NCI-H2081 treated with DMSO at 0.1 percent for 48 hours (cell line): ENCODE measurements at places on chromosomes 13 and 19.

DNA sequence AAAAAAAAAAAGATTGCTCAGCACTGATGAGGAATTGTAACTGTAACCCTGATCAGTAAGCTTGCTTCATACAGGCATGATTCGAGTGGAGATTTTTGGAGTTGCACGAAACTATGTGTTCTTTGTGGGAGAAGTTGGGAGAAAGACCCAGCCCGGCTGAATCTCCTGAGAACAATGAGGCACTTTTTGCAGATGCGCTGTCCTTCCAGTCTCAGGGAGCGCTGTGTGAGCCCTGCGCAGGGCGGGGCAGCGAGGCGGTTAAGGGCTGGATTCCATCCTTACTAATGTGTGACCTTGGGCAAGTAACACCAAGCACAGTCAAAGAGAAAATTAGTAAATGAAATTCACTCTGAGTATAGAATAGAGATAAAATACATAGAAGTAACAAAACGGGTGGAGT is 76.9 kb downstream of the SIPA1L3 start:
- no peak for DNase-seq

DNA sequence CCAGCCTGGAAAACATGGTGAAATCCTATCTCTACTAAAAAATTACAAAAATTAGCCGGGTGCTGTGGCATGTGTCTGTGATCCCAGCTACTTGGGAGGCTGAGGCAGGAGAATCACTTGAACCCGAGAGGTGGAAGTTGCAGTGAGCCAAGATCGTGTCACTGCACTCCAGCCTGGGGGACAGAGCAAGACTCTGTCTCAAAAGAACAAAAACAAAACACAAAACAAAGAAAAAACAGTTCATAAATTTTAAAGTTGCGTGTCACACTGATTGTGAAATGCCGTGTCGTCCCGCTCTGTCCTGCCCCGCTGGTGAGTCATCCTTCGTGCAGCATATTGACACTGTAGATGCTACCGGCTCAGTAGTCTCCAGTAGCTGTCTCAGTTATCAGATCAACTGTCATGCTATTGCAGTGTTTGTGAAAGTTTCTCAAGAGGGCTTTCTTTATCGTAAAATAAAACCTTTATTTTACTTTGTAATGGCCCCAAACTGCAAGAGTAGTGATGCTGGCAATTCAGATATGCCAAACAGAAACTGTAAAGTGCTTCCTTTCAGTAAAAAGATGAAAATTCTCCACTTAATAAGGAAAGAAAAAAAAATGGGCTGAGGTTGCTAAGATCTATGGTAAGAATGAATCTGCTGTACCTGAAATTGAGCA is 36.4 kb upstream of the IGFL1 start:
- no peak for DNase-seq

GRCh38 chr19:50725911-50726230 is 2.7 kb downstream of the CLEC11A start:
- DNase-seq, result no peak

DNA sequence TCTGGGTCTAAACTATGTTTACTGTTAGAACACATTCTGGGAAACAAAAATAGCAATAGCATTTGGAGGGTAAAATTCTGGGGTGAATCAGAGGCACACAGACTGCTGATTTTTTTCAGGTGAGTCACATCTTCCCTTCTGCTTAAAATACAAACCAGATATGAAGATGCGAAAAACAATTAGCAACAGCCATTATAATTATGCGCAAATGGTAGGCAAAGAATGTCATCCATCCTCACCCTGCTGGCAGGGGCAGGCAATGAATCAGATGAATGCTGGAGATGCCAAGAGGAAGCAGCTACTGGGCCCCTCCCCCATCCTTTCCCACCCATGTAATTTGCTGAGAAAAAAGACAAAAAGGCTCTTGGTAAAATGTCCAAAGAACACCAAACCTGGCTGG is 282.9 kb downstream of the KLF5 start:
- no peak for DNase-seq

DNA sequence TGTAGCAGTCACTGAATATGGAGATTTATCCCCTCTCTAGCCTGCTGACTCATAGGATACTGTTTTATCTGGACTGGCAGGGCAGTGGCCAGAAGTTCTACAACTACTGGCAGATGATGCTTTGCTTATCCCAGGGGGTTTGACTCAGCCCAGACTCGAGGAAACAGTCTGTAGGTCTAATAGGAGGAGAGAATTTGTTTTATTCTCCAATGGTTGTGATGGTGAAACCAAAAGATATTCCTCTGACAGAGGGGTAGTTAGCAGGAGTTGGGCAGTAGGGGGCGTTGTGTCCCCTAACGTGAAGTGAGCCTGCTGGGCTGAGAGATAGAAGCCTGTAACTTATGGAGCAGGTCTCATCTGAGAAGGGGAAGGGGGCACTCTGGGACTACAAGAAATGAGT is 74.9 kb downstream of the WTIP start:
- no peak for DNase-seq
